Stimulated activated CD4-positive, alpha-beta T cell treated with anti-CD3 and anti-CD28 coated beads, Interleukin-15, amount 100 ng/mL, for 1 hour (primary cell): ENCODE measurements at places on chromosomes 2 and 18.

GRCh38 chr2:235570256-235570655, 76.4 kb downstream of the AGAP1 start:
- no peak for DNase-seq

DNA sequence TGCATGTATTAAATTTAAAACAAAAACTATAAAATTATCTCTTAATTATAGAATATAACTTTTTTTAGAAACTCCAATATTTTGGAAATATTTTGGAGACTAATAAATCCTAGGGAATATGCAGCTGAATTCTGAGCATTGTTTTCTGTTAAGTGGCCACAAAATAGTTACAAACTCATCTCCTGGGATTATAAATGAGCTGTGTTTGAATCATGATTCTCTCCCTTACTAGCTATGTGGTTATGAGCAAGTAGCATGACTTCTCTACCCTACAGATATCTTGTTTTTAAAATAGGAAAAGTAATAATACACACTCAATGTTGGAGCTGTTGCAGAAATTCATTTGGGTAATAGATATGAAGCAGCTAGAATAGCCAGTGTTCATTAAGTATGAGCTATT, 137.9 kb upstream of the ITGA4 start:
- DNase-seq: no peak

DNA sequence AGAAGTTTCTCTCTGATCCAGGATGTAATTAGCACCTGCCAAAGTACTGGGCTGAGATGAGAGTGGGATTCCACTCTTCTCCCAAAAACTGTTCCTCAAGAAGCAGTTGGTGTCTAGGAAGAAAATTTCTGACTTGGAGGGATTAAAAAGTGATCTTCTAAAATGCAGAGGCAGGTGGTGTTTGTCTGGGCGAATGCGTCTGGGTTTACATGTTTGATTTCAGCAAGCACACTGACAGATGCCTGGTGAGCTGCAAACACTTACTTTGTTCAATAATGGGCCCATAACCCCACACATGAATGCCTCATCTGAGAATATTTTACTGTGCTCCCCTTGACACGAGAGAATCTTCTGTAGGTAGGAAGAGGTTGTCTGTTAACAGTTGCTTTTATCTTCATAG, 24.3 kb upstream of the KCNF1 start:
- no peak for DNase-seq

DNA sequence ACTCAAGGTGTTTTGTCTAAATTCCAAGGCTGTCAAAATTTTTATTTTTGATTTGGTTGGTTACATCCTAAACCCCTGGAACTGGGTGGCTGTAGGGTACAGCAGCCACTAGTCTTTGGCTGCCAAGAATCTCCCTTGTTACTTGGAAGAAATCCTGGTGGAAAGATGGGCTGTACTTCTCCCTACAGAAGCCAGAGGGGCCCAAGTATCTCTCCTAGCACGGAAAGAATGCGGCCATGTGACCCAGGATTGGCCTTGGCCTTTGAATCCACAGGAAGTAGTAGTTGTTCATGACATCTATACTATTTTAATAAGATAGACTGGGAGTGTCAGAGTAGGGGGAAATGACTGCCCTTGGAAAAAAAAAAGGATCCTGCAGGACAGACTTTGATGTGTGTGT, 54.4 kb upstream of the MYO3B start:
- no peak for DNase-seq

DNA sequence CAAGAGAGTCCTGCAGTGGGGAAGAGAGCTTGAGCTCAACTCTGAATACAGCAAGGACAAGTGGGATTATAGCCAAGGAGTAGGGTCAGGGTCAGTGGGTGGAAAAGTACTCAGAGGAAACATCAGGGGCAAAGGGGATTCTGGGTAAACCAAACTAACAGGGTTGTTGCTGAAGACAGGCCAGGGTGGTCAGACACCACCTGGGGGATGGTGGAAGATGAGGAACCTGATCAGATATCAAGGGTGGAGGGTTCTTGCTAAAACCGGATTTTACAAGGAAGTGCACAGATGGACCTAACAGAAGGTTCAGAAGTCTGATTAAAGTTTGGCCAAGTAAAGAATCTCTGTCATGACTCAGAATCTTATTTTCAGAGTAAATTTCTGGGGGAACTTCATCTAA, 16.5 kb downstream of the OSBPL1A start:
- no peak for DNase-seq

GRCh38 chr18:43060020-43060419, 55.5 kb downstream of the RIT2 start:
- DNase-seq: no peak

DNA sequence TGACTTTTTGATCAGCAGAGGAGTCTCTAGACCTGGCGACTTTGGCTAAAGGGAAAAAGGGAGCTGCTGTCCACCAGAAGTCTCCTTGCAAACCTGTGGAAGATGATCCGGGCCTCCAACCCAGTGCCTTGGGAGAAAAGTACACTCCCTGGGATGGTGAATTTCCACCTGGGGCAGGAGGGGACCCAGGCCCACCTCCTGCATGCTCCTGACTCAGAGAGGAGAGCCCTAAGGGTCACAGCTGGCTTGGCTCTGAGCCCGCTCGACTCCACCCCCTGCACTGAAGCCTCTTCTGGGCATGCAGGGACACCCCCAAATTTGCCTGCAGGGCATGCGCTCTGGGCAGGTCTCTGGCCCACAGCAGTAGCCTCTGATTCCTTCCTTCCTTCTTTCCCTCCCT, 66.5 kb downstream of the PDCL3 start:
- no peak for DNase-seq

- no peak for DNase-seq
Measured at GRCh38 chr2:221254299-221254698, 317.8 kb downstream of the EPHA4 start.

GRCh38 chr2:144998435-144998834, 478.5 kb upstream of the ZEB2 start:
- DNase-seq: no peak
